ENCODE measurements at places on chromosomes 1 and 21.

DNA sequence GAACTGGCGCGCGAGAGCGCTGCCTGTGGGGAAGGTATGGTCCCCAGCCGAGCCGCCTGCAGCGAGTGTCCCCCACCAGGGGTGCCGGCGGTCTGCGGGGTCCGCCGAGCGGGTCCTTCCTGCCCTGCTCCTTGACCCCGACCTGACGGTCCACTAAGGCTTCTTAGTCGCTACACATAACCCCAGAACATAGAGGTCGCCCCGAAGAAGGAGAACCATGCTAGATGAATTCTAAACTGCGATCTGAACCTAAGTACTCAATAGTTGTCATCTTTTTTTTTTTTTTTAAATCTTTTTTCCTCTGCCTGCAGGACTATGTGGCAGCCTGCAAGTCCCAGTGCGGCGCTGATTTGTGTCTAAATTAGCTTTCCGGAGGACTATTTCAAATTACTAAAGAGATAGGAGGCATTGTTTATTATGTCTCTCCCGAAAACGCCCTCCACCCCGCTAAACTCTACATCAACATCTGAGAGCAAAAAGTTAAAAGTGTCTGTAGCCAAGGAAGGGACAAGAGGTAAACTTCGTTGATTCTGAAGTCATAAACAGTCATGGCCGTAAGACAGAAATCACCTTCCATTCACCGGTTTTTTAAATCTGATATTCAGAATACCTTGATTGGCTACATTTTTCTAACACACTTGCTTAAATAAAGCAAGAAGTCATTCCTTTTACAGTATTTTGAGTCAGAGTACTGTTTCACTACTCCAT is 476 bp downstream of the AXDND1 start:
- no peak for DNase-seq

GRCh38 chr1:17605582-17606344 is 66.3 kb downstream of the ARHGEF10L start:
- DNase-seq = no peak

DNA sequence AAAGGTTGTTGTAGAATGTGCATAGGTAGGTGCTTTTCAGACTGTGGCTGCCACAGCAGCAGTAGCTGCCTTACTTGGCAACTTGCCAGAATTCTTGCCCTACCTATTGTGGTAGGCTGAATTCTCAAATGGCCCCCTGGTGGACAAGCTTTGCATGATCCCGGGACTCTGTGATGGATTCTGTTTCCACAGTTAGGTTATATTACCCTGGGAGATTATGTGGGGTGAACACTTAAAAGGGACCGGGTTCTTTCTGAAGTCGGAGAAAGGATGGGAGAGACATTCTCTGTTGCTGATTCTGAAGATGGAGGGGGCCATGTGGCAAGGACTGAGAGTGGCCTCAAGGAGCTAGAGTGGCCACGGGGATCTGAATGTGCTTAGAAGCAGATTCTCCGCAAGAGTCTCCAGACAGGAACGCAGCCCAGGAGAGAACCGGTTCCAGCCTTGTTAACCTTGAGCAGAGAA is 32.1 kb upstream of the KCNE1 start:
- DNase-seq = no peak

GRCh38 chr1:15188130-15188524 is 34.6 kb downstream of the TMEM51 start:
- DNase-seq = no peak

- DNase-seq = no peak
Observed at GRCh38 chr1:184051138-184051484, 419 bp upstream of the TSEN15 start.

GRCh38 chr1:86515597-86515996 is 31.3 kb upstream of the CLCA4 start:
- no peak for DNase-seq

DNA sequence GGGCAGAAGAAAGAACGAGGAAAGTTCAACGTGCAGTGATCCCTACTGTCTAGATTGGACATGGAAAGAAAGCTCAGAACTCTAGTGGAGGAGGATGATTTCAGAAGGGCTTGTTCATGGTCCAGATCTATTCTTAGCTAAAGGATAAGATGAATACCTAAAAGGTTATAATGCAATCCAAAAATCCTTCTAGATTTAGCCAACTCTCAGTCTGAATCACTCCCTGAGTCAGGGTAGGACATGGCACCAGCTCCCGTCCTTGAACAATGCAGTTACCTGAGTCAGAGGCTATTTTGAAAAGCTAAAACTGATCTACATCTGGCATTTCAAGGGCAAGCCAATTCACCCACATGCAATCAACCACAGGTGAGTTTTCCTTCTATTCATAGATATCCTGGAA is 38.8 kb upstream of the HIVEP3 start:
- no peak for DNase-seq

- DNase-seq = no peak
Observed at GRCh38 chr1:6330410-6330911, 63.1 kb downstream of the ACOT7 start.

DNA sequence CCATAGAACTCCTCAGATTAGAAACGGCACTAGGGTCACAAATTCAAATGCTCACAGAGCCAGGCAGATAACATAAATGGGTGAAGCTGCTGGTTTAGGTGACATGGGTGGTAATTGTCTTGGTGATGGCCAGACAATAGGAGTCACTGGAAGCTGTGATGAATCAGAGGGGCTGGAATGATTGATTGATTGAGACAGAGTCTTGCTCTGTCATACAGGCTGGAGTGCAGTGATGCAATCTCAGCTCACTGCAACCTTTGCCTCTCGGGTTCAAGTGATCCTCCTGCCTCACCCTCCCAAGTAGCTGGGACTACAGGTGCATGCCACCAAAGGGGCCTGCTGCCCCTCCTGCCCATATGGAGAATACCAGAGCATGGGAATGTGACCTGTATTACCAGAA is 63.0 kb downstream of the HIVEP3 start:
- no peak for DNase-seq

DNA sequence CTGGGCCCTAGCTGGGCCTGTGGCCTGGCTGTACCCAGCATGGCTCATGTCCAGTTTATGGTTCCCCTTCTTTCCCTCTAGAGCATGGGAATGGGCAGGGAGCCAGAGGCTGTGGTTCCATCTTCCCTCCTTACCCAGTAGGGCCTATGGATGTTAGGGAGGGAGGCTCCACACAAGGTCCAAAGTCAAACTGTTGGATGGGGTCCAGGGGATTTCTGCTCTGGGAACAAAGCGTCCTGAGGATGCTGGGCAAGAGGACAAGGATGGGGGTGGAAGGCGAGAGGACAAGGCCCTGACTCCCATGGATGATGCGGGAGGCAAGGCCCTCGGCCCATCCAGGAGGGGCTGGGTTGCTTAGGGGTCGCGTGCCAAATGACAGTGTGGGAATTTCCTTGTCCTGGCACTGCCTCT is 17.3 kb downstream of the CSF1 start:
- no peak for DNase-seq

GRCh38 chr1:154548028-154548427 is 10.4 kb downstream of the UBE2Q1 start:
- DNase-seq = no peak

GRCh38 chr1:61313906-61314422 is 231.6 kb downstream of the NFIA start:
- DNase-seq = no peak

- no peak for DNase-seq
Observed at GRCh38 chr21:42433946-42434551, 30.3 kb downstream of the UBASH3A start.

DNA sequence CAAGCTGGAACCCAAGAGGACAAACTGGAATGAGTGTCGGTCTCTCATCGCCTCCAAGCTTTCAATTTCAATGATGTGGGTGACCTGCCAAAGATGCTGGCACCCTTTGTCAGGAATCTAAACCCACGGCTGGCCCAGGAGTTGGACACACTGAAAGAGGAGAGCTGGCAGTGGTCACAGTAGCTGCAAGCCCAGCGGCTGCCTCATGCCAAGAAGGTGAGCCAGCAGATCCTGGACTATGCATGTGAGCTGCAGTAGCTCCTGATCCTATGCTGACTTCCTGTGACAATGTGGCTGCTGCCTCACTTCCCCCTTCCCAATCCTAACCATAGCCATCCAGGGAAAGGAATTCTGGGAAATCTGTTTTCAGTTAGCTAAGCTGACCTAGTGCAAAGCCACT is 117.0 kb upstream of the VAV3 start:
- no peak for DNase-seq

GRCh38 chr1:202687370-202687769 is 22.9 kb downstream of the SYT2 start:
- DNase-seq = no peak

DNA sequence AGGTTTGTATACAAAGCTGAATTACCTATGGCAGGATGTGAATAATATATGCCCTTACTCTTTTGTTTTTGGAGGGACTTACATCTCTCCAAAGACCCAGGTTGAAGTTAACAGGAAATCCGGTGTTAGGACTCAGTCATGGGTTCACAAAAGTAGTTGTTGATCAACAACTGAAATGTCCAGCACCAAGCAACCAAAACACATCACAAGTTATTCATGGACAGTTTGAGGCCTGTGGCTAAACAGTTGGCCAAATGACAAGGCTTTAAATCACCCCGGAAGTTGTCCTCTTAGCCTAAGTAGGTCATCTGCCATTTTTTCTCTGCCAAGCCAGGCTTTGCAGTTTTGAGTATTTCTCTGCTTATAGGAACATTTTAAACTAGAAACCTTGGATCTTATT is 89.9 kb downstream of the CD247 start:
- peak; percentile 58 for DNase-seq

DNA sequence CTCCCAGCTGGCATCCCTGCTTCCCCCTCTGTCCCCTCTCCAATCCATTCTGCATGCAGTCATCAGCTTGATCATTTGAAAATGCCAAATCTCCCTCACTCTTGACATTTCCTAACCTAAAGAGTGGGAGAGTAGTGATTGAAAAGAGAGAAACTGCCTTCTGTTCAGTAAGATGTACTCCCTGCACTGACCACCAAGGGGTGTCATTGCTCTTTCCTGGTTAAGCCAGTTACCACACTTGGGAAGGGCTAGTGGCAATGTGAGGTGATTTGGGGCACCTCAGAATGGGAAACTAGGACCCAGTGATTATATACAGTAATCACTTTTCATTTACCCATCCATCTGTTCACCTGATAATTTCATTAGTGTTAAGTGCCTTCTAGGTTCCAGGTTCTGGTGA is 6.9 kb upstream of the TMEM269 start:
- peak; percentile 61 for DNase-seq

DNA sequence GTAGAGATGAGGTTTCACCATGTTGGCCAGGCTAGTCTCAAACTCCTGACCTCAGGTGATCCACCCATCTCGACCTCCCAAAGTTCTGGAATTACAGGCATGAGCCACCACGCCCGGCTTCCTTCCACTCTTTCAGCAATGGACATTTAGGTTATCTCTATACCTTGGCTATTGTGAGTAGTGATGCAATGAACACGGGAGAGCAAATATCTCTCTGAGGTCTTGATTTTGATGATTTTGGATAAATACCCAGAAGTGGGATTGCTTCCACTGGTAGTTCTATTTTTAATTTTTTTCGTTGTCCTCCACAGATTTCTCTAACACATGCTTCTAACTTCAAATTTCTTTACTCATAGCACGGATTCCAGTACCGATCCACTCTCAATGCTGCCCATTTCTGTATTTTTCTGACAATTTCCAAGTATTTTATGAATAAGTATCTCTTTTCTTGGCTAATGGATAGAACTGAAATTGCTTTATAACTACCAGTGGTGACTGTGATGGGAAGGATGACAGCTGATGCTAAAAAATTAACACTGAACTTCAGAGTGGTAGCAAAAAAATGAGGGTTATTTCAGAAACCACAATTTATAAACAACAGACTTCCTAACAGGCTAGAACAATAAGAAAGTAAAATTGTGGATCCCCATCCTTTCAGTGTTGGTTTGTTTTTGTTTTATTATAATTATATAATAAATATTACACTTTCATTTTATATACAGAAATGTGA is 327.5 kb upstream of the RUNX1 start:
- no peak for DNase-seq

DNA sequence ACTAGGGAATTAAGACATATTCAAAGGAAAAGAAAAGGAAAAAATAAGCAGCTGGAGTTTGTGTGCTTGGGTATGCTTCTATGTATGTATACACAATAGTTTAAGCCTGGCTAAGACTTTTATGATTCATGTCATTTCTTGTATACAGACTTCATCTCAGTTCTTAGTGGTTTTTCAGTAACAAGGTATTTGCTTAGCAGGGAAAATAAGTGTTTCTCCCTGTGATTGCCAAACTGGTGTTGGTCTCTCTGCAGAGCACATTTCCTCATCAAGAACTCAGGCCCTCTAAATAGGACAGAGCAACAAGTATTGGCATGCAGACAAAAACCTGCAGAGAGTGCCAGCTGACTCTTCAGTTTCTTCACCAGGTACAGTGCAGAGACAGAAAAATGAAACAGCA is 484.4 kb upstream of the ZRANB2 start:
- DNase-seq = no peak

DNA sequence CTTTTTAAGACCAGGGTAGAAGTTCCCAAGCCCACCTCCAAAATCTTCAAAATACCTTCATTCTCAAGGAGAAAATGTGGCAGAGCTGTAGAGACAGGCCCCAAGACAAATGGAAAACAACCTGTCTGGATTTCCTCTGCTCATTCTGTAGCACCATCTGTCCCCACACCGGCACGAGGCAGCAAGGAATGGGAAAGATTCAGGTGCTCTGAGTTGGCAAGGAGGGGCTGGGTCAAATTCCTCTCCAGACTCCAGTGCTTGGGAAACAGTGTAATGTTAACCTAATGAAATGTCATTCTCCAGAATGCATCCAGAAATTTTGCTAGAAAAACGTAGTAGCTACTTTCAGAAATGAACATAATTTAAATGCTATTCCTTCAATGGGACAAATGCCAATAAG is 9.3 kb downstream of the PABPC4 start:
- no peak for DNase-seq

GRCh38 chr1:2460203-2460602 is 15.9 kb upstream of the PLCH2 start:
- no peak for DNase-seq

GRCh38 chr1:53323316-53323715 is 4.6 kb downstream of the LRP8 start:
- no peak for DNase-seq

DNA sequence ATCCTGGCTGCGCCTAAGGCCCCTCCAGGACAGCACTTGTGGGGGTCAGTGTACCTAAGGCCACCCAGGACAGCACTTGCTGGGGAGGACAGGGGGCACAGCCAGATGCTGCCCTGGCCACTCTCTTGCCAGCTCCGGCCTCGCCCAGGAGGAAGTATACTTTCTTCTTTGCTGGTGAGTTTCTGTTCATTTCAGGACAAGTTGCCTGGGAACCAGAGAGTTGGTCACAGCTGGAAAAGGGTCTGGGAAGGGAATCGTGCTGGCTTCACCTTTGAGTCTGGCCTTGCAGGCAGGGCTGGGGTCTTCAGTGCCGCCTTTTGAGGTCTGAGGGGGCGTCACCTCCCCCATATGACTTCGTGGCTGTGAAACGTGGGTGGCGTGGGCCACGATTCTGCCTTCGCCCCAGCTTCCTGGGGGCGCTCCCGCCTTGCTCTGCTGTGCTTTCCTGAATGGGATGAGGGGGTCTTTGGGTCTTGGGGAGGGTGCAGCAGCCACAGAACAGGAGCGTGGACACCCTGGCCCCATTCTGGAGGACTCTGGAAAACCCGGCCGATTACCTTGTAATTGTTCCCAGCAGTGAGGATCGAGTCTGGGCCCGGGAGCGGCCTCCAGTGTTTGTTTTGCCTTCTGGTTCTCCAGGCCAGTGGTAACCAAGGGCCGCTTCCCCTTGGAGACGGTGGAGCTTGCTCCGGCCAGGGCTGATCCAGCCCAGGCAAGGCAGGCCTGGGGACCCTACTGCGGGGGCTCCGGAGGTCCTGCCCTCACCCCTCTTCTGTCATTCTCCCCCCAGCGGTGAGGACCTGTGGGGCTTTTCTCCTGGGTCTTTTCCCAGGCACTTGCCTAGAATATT is 45.9 kb downstream of the SPSB1 start:
- DNase-seq = no peak

Data from natural killer cell (primary cell).